ENCODE measurements at places on chromosomes 12 and 14.
A peak's percentile ranks its signal among the peaks of the same experiment; 100 is the strongest.

DNA sequence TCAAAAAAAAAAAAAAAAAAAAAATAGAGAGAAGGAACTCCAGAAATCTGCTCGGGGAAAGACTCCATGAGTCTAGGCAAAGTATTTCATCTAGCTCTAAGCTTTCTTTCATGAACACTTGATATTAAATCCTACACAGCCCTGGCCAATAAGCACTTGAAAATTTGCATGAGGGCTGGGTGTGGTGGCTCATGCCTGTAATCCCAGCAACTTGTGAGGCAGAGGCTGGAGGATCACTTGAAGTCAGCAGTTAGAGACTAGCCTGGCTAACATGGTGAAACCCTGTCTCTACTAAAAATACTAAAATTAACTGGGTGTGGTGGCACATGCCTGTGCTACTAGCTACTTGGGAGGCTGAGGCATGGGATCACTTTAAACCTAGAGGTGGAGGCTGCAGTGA lies 13.1 kb upstream of the METAP2 start:
- DNase-seq, result no peak

DNA sequence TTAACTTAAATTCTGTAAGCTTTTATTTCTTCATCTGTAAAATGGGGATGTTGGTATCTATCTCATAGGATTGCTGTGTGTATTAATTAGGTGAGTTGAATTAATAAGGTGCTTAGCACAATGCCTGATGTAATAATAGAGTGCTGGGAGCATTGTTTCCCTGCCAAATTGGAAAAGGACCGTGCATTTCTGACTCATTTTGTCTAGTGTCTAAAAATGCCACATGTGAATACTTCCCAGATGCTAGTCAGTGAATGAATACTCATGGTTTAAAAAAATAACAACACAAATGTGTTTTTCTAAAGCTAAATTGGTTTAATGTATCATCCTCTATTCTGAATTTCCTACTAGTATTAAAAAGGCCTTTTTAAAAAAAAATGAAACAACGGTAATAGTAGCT lies 45.4 kb upstream of the NEDD1 start:
- DNase-seq, result no peak

GRCh38 chr12:100472325-100472724 lies 1.3 kb upstream of the NR1H4 start:
- no peak for DNase-seq

- DNase-seq, result peak; percentile 94
Observed at GRCh38 chr12:132956011-132956788, at the start of gene ZNF605. Gene ZNF605 (minus strand): TSS chr12:132956306. CDS start chr12:132945635, 10,671 bp downstream.

- DNase-seq, result peak; percentile 34
Observed at GRCh38 chr12:120439646-120440247, 1.8 kb downstream of the COX6A1 start.

DNA sequence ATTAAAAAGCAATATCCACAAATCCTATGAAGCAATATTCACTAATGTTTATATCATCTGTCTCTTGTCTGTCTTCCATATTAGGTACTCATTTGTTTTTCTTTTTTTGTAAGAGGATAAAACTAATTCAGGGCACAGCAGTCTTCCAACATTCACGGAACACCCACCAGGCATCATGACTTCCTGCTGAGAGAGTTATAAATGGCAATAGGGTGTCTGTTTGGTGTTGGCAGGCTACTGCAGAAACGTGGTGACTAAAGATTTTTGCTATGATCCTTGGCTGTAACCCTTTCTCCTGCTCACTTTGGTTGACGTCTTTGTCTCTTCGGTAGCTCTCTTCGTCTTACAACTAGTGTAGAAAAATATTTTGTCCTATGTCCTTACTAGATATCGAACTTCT lies 860.6 kb upstream of the MGAT4C start:
- no peak for DNase-seq
